Astrocyte of the spinal cord (primary cell): ENCODE measurements at places on chromosomes 11 and 22.

DNA sequence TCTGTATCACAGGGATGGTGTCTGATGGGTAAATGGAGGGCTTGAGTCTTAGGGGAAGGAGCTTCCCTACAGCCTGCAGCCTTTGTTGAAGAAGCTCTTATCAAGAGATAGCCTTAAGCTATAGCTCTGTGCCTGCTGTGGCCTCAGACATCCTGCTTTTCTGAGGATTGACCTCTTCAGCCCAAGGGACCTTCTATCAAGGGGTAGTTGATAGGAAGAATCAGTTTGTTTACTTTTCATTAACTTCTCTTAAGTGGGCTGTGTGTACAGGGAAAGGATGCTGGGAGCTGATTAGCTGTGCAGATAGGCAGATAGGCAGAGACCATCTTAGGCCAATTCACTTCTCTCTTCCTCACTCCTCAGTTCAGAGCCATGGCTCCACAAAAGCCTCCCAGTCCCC is 151.8 kb upstream of the CADM1 start:
- no peak for DNase-seq

DNA sequence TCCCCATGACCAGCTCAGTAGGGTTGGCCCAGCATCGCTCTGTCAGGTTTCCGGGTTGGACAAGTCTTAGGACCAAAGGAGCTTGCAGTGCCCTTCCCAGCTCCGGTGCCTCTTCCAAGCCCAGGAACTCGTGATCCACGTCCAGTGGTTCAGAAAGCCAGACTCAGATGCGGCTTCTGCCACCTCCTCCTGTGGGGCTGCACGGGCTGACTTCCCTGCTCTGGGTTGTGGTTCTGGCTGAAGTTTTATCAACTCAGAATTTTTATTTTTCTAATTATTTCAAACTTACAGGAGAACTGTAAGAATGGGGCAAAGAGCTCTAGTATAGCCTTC is 85.0 kb downstream of the BCR start:
- DNase-seq, result no peak

GRCh38 chr11:16337421-16338213 is 18.7 kb downstream of the SOX6 start:
- DNase-seq, result no peak

DNA sequence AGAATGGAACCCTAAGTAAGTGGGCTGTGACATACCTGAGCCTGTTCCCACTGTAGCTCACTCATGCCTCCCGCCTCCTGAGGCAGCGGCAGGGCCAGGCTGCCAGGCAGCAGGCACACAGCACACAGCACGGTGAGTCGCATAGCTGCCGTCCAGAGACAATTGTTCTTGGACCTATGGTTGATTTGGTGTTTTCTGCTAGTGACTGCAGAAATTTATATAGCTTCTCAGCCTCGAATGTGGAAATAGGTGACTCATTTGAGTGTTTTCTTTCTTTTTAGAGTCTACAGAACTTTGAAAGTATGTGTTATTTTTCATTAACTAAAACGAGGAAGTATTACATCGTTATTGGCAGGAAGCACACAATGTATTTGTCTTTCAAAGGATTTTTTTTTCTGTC is at the start of gene MMP7:
TSS of gene MMP7 (minus strand) at position 190 of the 400 bp plus-strand sequence. CDS start at position 143, 47 bp downstream.
- DNase-seq, result peak; percentile 68

DNA sequence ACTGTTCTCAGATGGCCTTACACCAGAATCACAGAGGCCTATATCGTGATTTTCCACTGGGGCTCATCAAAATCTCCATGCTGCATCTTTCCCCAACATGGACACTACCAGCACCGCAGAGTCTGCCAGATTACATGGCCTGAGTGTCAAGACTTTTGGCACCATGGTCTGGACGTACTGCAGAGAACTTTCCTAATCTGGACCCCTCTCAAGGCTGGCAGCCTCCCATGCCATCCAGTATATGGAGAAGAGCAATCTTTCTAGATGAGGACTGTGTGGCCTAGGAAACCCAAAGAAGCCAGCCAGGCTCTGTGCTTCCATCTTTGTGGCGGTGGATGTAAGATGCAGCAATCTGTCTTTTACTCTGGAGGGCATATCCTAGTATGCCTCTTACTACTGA is 139.2 kb downstream of the ADAMTS15 start:
- no peak for DNase-seq

GRCh38 chr11:78189174-78189724 is 530 bp downstream of the USP35 start:
- DNase-seq, result no peak

DNA sequence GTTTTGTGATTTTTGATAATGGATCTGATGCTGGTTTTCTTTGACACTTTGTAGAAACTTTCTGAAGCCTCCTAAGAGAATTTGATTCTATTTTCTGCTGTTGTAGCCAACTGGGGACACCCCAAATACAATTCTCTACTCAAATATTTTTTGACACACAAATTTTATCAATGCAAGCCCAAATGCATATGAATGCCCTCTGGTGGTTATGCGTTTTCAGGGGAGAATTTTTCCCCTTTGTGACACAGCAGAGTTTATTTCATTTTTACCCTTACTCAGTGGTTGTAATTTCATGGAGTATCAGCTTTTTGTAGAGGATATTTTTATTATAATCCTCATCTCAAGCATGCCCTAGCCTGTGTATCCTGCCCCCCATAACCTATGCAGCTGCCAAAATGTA is 44.7 kb upstream of the MTMR2 start:
- peak; percentile 24 for DNase-seq

DNA sequence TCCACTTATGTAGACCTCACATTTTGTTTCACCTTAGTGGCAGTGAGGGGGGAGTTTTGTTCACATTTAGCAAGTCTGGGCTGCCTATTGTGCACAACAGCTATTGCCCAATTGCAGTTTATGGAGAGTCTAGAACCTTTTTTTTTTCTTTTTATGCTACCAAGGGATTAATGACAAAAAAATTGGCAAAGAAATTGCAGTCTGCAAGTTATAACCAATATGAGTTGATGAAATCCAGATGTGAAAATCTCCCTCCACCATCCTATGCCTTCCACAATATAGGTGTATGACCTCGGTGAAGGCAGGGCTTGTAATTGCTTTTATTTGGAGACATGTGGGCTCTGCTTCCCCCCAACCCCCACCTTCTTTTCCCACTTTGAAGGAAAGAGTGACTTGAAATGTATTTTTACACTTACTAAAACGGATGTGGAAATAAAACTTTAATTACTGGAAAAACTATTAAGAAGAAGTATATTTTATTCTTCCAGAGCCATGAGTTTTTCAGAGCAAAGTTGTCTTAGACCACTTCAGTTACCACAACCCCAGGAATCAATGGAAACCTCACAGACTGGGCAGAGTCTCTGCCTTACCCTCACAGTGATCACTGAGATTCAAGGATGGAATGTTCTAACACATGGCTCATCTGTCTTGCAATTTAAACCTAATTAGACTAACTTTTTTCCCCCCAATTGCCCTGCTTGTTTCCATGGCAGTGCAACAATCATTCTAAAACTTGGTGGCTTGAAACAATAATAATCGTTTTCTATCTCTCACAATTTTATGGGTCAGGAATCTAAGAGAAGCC is 120.8 kb upstream of the SLC5A12 start:
- peak; percentile 48 for DNase-seq

GRCh38 chr11:115141231-115142114 is 362.7 kb downstream of the CADM1 start:
- no peak for DNase-seq

GRCh38 chr22:41442240-41442792 is 4.3 kb downstream of the TOB2 start:
- DNase-seq, result no peak

GRCh38 chr11:20501252-20501651 is 98.2 kb upstream of the SLC6A5 start:
- DNase-seq, result no peak

GRCh38 chr11:24760681-24761080 is 263.8 kb downstream of the LUZP2 start:
- DNase-seq, result no peak

GRCh38 chr11:73198677-73199076 is 19.4 kb upstream of the P2RY2 start:
- DNase-seq, result no peak

DNA sequence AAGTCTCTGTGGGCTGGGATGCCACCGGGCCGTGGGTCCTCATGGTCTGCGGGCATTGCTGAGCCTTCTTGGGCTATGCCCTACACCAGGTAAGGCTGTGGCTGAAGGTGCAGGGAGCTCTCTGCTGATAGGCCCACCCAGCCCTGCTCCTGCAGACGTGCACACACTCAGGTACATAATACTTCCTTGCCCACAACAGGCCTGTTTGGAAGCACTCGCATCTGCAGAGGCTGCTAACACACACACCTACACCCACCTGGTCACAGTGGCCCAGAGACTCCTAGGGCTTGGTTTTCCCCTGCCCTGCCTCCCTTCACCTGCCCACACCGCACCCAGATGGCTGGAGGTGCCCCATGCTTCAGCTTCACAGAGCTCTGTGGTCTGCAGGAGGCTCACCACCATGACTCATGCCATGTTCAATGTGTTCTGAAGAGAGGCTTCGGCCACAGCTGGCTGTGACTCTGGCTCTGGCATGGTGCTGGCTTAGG is 72.8 kb upstream of the KCNQ1OT1 start:
- peak; percentile 65 for DNase-seq

- DNase-seq, result no peak
These were observed 346 bp upstream of the ALG9 start for GRCh38 chr11:111871693-111872161.

DNA sequence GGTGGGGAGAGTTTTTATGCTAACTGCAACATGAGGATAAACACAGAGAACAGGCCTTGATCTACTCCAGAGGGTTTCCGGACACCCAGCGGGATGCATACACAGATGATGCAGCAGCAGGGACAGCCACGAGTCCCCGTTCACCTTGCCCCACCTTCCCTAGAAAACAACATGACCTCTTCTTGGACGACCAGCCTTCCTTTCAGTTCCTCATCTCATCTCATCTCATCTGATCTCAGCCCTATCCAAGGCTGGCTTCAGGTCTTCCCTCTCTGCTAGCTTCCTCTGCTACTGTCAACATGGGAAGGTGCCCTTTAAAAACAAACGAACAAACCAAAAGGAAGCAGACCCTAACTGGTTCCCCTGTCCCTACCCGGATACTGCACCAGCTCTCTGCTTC is 1356.2 kb downstream of the TBC1D22A start:
- DNase-seq, result no peak

- DNase-seq, result no peak
These were observed 14.6 kb downstream of the UBASH3B start for GRCh38 chr11:122670131-122670530.

GRCh38 chr22:46501701-46502100 is 35.7 kb downstream of the CELSR1 start:
- peak; percentile 83 for DNase-seq

- no peak for DNase-seq
These were observed 192.3 kb upstream of the CADM1 start for GRCh38 chr11:115696563-115696962.

DNA sequence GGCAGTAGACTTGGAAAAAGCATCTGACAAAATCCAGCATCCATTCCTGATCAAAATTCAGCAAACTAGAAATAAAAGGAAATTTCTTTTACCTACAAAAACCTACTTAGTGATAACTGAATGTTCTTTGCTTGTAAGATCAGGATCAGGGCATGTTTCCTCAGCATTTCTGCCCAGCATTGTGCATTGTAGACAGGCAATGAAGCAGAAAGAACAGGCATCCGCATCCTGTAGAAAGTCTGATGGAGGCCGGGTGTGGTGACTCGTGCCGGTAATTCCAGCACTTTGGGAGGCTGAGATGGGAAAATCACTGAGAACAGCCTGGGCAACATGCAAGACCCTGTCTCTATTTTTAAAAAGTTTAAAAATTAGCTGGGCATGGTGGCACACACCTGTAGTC is 32.5 kb upstream of the PANX2 start:
- no peak for DNase-seq

GRCh38 chr11:61680622-61681221 is 531 bp downstream of the DAGLA start:
- no peak for DNase-seq
